T-helper 22 cell (primary cell): ENCODE measurements at places on chromosomes 16 and 17.

DNA sequence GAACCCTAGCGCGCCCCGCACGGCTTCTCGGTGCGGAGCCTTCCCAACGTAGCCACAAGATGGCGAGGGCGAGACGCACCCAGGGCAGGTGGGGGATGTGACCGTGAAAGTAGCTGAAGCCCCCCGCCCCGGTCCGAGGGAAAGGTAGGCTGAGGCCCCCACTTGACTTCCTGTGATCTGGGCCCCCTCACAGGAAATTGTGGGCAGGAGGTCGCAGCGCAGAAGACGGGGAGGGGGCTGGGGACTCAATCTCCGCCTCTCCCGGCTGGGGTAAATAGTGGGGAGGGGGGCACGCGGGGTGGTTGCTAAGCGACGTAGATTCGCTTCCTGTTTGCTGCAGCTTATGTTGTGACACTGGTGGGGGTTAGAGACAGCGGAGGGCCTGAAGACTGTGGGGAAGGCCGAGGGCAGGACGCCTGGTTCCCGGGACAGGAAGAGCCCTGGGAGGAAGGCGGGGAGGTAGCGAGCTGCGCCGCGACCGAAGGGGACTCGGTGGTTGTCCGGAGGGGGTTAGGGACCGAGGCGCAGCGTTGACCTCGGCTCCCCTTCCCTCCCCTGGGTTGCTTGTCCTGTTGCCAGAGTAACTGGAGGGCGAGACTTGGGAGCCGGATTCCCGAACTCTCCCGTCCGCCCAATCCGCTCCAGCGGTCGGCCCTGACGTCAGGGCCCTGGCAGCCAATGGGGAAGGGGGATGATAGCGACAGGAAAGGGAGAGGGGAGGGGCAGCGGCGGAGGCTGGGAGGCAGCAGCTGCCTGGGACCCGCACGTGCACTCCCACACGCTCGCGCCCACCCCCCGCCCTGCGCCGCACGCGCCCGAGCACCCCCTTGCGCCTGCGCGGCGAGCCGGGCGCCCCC, 1.2 kb downstream of the KDM6B start:
- DNase-seq: peak; percentile 96

DNA sequence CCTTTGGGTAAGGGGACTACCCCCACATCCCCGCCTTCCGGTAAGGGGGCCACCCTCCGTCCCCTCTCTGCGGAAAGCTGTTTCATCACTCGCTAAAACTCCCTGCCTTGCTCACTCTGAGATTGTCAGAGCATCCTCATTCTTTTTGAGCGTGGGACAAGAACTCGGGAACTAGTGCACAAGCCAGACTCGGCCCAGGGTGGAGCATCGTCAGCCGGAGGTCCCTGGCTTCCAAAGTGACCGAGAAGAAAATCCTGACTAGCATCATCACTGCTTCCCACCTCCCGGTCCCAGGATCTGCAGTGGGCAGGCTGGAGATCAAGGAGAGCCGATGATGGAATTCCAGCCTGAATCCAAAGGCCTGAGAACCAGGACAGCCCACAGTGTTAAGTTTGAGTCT, 380.3 kb downstream of the SEC14L1 start:
- DNase-seq: no peak

GRCh38 chr17:50354198-50354597, 8.3 kb downstream of the XYLT2 start:
- no peak for DNase-seq

- DNase-seq: no peak
Observed at GRCh38 chr17:71423871-71424546, 696.8 kb upstream of the SOX9 start.

- no peak for DNase-seq
Observed at GRCh38 chr17:42135664-42136653, 13.4 kb downstream of the HSPB9 start.

GRCh38 chr17:62140836-62141235, 75.8 kb upstream of the MED13 start:
- DNase-seq: no peak

DNA sequence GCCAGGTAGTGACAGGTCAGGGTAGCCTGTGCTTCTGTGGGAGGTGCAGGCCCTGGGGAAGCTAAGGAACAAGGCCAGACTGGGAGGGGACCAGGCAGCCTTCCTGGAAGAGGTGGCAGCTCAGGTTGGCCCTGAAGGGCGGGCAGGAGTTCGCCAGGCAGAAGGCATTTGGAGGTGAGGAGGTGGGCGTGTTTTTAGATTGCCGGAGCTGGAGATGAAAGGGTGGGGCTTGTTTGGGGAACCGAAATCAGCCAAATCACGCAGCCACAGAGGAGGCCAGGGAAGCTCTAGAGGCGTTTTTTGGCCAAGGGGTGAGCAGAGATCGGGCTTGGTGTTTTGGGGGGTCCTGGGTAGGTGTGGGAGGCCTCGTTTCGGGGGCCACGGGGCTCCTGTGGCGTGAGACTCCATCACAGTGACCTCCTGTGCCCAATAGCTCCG, 7.6 kb downstream of the ADCY7 start:
- no peak for DNase-seq

GRCh38 chr16:62821824-62822223, 785.6 kb upstream of the CDH8 start:
- DNase-seq: no peak

DNA sequence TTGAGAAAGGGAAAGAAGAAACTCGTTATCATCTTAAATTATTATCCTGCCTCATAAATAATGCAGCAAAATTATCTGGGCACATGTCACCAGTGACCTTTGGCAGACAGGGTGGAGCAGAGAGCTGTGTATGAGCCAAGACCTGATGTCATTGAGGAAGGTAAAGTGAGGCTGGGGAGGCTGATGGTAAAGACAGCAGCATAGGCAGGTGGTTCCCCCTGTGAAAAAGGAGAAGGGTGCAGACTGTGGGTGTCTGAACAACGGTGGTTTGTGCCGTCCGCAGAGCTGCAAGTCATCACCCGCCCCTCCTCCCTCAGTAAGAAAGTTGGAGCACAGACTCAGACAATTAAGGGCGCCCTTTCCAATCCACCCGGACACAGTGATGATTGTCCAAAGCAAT, 30.8 kb upstream of the METTL16 start:
- no peak for DNase-seq

- no peak for DNase-seq
Observed at GRCh38 chr17:68792042-68792685, 163.0 kb downstream of the ABCA8 start.

GRCh38 chr17:4657678-4658077, 16.2 kb upstream of the ALOX15 start:
- DNase-seq: no peak
